AML-193 (cell line): ENCODE measurements at places on chromosomes 1 and 21.

GRCh38 chr1:21216835-21217811 is 40.4 kb upstream of the EIF4G3 start:
- DNase-seq: peak; percentile 7

GRCh38 chr1:187622545-187622944 is 793.8 kb downstream of the PLA2G4A start:
- DNase-seq: no peak

GRCh38 chr21:26495283-26495849 is 77.7 kb downstream of the CYYR1 start:
- no peak for DNase-seq

GRCh38 chr1:161864577-161864976 is 98.5 kb downstream of the ATF6 start:
- DNase-seq: no peak

GRCh38 chr1:172447641-172448040 is 3.8 kb upstream of the PIGC start:
- peak; percentile 86 for DNase-seq
